ENCODE measurements at places on chromosomes 3 and 15.

GRCh38 chr3:192940129-192940528 lies 22.5 kb upstream of the MB21D2 start:
- peak; percentile 61 for DNase-seq

DNA sequence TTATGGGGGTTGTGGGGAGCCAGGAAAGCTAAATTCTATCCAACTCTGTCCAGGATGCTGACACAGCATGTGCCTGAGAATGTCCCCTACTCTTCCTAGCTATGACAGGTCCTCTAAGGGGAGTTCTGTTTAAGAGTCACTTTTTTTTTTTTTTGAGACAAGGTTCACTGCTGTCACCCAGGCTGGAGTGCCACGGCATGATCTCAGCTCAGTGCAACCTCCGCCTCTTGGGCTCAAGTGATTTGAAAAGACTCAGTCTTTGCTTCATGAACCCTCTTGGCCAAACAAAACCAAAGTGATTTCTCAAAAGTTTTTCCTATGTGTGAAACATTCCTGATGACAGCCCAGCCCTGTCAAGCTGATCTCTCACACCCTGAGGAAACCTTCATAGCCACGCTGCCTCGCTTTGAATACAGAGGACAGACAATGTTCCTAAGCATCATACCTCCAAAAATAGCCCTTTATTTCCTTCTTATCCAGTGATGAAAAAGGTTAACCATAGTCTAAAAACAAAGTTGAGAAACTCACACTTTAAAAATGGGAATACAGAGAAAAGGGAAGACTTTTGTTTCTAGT lies 105.5 kb upstream of the PROK2 start:
- DNase-seq, result no peak

DNA sequence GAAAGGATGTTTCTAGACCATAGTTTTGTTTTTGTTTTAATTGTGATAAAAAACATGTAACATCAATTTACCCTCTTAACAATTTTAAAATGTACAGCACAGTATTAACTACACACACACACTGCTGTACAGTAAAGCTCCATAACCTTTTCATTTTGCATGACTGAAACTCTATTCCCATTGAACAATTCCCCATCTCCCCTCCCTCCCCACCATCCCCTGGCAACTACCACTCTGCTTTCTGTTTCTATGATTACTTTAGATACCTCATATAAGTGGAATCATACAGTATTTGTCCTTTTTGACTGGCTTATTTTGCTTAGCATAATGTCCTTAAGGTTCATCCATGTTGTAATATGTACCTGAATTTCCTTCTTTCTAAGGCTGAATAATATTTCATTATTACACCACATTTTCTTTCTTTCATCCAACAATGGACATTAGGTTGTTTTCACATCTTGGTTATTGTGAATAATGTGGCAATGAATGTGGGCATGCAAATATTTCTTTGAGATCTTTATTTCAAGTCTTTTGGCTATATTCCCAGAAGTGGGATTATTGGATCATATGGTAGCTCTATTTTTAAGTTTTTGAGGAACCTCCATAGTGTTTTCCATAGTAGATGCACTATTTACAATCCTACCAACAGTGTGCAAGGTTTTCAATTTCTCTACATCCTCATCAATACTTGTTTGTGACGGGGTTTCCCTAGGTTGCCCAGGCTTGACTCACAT lies 10.7 kb downstream of the CHST14 start:
- DNase-seq, result peak; percentile 21

GRCh38 chr3:50444213-50444612 lies 59.2 kb downstream of the CACNA2D2 start:
- no peak for DNase-seq

- DNase-seq, result peak; percentile 44
These were observed 210.3 kb upstream of the CNTN6 start for GRCh38 chr3:882533-882932.

GRCh38 chr15:53565721-53566120 lies 193.7 kb downstream of the WDR72 start:
- no peak for DNase-seq

DNA sequence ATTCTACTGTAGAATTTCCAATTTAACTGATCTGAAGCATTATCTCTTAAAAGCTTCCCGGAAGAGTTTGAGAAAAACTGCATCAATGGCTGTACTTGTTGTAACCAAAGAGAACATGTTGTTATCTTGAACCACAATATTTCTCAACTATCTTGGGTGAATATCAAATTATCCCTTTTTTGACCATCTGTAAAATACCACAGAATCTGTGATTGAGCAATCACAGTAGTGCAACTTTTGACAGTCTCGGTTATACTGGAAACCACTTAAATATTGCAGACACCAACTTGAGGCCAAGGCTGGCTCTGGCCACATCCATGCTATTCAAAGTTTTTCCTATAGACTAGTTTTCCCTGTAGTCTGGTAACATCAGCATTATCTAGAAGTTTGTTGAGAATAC lies 842.8 kb upstream of the EPHA6 start:
- DNase-seq, result peak; percentile 13

GRCh38 chr3:62481962-62482361 lies 108.6 kb upstream of the FEZF2 start:
- DNase-seq, result no peak

- no peak for DNase-seq
These were observed 164.5 kb downstream of the WNT5A start for GRCh38 chr3:55322638-55323037.

- DNase-seq, result no peak
These were observed 9.1 kb upstream of the ISL2 start for GRCh38 chr15:76327191-76328105.

- DNase-seq, result no peak
These were observed 110.2 kb downstream of the RORA start for GRCh38 chr15:61118885-61119284.

DNA sequence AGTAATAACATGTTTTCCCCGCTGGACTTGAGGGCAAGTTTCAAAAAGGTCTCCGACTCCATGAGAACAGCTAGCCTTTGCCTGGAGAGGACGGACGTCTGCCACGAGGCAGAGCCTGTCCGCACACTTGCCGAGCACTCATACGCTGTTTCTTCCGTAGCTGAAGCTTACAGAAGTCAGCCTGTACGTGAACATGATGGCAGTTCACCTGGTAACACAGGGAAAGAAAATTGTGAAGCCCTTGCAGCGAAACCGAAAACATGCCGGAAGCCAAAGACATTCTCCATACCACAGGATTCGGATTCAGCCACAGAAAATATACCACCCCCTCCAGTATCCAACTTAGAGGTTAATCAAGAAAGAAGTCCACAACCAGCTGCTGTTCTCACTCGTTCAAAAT lies 43.9 kb upstream of the RASA2 start:
- DNase-seq, result no peak

DNA sequence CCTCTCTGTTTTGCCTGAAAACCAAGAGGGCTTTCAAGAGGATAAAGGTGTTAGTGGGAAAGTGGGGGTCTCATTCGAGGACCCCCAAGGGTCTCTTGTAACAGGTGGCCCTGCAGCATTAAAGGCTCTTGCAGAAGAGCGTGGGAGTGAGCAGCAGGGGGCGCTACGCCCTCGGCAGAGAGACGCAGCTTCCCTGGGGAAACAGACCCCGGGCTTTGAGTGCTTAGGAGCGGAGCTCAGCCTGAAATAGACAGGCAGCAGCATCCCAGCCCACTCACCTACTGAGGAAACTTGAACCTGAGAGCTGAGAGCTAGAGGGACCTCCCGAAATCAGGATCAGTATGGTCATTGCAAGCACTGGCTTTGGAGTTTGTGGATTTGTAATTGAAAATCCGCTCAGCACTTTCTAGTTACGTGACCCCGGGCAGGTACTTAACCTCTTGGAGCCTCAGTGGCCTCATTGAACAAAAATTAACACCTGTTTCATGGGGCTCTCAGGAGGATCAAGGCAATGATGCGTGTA lies 25.7 kb downstream of the RPLP1 start:
- DNase-seq, result peak; percentile 44

DNA sequence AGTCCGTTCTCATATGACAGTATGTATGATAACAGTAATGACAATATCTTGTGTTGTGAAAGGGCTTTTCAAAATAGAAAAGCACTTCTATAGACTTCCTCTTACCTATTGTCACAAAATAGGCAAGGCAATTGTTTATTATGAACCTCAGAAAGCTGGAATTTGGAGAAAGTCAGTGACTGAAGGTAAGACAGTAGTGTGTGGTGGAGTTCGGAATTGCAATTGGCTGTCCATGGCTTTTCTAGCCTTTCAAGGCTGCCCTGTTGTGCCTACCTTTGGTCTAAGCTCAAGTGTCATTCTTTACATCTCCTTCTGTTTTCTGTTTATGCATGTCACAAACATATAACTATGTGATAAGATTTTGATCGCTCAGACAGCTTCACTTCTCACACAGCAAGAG lies 219.3 kb upstream of the NR2E3 start:
- no peak for DNase-seq

DNA sequence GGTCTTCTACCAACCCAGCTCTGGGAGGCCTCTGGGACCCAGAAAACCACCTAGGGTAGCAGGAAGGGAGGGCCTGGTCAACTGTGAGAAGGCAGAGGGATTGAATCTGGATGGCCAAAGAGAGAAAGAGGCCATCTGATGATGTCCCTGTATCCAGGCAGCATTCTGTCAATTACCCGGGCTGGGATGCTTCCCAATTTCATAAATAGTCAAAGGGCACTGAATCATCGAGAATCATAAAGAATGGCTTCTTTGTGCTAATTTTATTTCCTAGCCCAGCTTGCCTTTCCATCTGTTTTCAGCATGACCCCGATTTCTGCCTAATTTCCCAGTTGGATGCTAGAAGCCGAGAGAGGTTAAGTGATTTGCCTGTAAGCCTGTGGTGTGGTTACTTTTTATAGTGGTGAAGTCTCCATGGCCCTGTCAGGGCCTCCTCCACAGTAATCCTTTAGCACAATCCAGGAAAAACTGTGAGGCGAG lies 129.2 kb downstream of the FAM43A start:
- no peak for DNase-seq

GRCh38 chr3:66795365-66795764 lies 202.7 kb upstream of the KBTBD8 start:
- DNase-seq, result peak; percentile 66

DNA sequence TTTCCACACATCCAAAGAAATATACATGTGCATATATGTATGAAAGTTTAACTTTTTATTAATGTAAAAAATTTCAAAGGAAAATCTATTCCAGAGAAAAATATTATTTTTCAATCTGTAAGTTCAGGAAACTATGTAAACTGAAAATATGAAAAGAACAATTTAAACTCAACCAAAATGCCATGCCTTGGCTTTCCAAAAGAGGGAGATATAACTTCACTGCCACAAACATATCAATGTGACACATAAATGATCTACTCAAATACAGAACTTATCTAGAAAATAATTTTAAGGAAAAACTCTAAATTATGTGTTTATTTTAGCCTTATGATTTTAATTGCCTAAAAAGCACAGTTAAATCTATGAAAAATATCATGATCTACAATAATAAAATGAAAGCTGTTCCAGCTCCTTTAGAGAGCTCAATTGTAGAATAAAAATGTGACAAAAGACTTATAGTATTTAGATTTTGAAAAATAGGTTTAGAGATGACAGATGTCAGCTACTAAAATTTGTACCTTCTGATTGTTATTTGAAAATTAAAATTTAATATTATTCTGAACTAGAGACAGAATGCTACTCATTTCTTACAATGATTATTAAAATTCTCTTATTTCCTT lies 94.8 kb downstream of the GBE1 start:
- DNase-seq, result peak; percentile 31

DNA sequence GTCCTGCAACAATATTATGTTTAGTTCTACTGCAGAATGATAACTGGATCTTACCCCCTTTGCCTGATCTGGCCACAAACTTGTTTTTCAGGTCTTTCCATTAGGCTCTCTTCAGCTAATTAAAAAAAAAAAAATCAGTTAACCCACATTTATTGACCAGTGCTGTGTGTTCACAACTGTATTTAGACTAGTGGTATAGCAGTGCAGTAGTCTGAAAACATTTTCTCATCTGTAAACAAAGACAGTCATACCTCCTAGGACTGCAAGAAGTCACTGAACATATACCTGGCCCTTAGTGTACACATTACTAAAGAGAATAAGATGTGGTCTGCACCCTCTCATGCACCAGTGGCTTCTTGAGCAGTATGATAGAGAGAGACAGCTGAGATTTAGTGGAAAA lies 22.5 kb downstream of the LPP start:
- DNase-seq, result no peak

- DNase-seq, result no peak
These were observed 365.8 kb upstream of the UMPS start for GRCh38 chr3:124364317-124365020.

DNA sequence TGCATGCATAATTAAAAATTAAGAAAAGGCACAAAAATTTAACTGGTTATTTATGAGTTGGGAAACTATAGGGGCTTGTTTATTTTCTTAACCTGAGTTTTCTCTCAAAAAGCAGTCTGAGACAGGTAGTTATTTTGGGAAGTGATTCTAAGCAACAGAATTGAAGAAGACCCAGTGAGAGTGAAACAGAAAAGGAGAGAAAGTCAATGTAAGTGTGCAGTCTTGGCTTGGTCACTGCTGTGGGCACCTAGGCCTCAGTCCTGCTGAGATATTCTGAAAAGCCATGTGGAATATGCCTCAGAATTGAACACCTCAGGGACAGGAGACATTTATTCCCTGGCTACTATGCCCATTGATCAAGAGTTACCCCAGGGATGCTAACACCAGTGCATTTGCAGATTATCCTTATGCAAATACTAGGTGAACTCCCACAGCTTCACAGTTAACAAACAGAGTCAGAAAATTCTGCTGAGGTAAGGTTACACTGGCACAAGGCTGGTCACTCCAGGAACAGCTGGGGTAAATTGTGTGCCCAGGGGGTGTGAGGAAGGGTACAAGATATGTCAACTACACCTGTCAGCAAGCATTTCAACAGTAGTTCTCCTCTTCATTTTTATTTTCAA lies 222.7 kb downstream of the EFHB start:
- DNase-seq, result no peak

DNA sequence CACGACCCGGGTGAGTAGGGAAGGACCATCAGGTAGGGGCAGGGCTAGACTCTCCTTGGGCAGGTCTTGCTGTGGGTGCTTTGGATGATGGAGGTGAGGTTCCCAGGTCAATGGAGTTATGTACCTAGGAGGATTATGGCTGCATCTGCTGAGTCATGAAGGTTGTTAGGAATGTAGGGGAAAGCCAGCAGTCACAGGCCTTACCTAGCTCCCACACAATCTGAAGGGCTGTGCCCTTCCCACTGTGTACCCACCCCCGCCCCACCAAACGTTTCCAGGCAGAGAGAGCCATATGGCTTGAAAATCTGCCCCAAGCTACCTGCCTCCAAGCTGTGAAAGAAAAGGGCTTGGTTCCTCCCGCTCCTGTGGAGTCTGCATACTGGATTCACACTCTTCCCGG lies 573.4 kb upstream of the DPPA4 start:
- DNase-seq, result no peak

DNA sequence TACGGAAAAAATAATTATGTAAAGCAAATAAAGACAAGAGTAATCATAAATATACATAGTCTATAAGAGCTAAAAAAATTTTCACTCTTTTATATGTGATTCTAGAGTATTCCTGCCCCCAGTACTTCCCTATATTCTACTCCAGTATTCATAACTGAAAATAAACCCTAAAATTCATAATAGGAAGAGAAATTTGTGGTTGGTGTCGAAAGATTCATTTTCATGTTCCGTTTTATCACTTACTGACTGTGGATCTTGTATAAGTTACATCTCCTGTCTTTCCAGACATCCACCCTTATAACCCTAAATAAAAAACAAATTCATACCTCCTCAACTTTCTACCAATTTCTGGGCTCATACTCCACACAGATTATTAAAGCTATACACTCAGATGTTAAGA lies 16.0 kb upstream of the MBNL1 start:
- DNase-seq, result no peak

- DNase-seq, result no peak
These were observed 23.5 kb downstream of the PFN2 start for GRCh38 chr3:149947231-149947630.

- DNase-seq, result no peak
These were observed 39.9 kb upstream of the ADCY5 start for GRCh38 chr3:123488645-123489347.
